ENCODE measurements at places on chromosomes 5 and 9. TPM values are rescaled to one million over a fixed set of nuclear protein-coding genes. Genes with fewer than 3 reads are reported as not detected.

DNA sequence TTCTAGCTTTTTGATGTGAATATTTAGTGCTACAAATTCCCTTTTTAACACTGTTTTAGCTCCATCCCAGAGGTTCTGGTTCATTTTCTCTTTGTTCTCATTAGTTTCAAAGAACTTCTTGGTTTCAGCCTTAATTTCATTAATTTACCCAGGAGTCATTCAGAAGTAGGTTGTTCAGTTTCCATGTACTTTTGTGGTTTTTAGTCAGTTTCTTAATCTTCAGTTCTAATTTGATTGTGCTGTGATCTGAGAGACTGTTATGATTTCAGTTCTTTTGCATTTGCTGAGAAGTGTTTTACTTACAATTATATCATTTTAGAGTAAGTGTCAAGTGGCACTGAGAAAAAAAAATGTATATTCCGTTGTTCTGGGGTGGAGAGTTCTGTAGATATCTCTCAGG is 240.1 kb upstream of the RASA1 start:
- DNase-seq: no peak

- DNase-seq: no peak
Observed at GRCh38 chr9:4805191-4805918, 12.6 kb downstream of the RCL1 start.

The DMRTA1 gene
- 6.9 TPM for total RNA-seq

DNA sequence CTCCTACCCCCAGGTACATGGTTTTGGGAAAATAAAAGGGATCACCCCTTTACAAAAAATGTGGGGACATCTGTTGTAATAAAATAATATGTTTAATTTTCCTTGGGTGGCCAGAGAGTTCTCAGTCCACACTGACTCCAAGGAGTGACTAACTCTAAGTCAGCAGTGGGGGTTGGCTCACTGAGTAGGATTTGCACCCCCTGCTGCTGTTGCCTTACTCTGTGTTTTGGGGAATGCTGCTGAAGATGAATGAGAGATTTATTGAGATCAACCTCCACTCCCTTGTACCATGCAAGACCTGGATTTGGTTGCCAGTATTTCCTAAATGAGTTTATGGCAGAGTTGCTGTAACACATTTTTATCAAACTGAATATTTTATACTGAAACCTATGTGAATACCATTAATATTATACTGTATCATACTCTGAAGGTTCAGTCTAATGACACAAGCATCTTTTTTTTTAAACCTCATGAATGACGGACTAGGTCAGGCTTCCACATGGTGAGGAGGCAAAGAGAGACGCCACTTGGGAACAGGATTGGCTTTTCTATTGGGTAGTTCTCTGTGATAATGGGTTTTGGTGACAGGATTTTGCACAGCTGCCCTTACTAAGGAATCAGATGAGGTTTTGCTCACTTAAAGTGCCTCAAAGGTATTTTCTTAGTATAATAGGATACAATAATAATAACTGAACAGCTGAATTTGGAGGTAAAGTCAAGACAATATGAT is 121.3 kb upstream of the OSMR start:
- DNase-seq: no peak

- DNase-seq: no peak
Observed at GRCh38 chr5:103487218-103487617, 75.4 kb downstream of the NUDT12 start.

DNA sequence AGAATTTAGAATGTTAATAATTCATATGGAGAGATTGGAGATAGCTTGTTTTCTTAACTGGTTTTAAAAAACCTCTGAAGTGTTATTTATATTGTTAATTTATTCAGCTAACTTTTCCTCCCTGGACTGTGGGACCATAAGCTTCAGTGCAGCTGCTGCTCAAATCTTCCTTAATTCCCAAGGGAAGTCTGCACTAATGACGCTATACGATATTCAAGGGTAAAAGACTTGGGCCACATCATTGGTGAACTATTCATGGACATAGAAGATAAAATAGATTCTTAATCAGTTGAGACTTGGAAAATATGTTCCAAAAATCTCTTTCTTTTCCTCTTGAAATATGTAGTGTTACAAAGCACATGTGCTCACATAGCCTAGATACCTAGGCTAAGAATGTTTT is 31.1 kb upstream of the GAS1 start:
- no peak for DNase-seq

DNA sequence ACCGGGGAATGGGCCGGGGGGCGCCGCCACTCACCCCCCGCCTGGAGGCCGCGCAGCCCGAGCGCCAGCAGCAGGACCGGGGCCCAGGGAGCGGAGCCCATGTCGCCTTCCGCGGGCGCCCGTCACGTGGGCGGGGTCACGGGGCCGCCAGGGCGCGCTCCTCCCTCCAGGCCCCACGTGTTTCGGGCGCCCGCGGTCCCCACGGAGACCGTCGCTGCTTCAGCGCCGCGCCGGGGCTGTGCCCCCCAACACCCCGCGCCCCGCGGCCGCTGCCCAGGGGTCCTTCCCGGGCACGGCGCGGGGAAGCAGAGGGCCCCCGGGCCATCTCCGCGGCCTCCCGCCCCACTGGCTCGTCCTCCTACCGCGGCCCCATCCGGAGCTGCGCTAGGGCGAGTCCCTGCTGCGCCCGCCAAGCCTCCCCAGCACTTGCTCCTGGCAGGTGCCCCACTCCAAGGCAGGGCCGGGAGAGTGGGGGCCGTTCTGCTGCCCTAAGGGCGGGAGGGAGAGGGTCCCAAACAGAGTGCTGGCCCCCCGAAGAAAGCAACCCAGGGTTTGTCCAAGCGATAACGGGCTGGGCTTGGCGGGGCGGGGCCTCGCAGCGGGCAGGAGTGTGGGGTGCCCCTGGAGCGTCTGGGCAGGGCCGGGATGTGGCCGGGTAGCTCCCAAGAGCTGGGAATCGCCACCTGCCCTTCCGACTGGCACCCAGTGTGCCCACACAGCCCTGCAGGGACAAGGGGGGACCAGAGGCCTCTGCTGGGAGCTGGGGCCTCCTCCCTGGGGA is at the start of gene DPP7:
DPP7 (minus strand) TSS at position 121 of the 781 bp plus-strand sequence; CDS start at position 101, 20 bp downstream.
- DNase-seq: peak; percentile 81

The TAF11L12 gene
- total RNA-seq: not detected

- DNase-seq: peak; percentile 87
Observed at GRCh38 chr9:96008502-96009222, 133.2 kb downstream of the ERCC6L2 start.

DNA sequence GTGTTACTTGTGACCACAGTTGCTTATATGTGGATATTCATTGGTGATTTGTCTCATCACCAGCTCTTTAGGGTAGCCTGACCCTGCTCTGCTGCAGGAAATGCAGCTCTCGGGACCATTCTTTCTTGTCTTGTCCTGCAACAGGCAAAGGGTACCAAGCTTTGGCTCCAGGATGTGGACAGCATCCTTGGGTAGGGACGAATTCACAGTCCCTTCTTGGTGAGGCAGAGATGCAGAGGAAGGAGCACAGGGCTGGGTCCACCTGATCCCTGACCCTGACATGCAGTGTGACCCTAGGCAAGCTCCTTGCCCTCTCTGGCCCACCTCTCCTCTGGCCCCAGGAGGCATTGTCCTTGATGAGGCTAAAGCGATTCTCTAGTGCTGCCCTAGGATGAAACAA is 37.0 kb upstream of the SYNPO start:
- DNase-seq: no peak

The PCDHAC1 gene
- total RNA-seq: 0.28 TPM

GRCh38 chr9:2023532-2023931 is 8.4 kb downstream of the SMARCA2 start:
- DNase-seq: no peak

The PCDHGA6 gene
- 0.68 TPM for total RNA-seq

DNA sequence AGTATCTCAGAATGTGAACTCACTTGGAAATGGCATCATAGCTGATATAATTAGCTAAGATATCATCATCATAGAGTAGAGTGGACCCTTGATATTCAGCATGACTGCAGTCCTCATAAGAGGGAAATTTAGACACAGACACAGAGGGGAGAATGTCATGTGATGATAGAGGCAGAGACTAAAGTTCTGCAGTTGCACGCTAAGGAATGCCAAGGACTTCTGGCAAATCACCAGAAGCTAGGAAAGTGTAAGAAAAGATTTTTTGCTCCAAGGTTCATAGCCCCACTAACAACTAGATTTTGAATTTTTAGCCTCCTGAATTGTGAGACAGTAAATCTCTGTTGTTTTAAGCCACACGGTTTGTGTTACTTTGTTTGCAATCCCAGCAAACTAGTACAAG is 612.6 kb upstream of the ST8SIA4 start:
- DNase-seq: no peak

GRCh38 chr9:70398145-70398556 is 16.3 kb downstream of the KLF9 start:
- no peak for DNase-seq

- DNase-seq: no peak
Observed at GRCh38 chr9:28841775-28842174, 1268.5 kb upstream of the C9orf72 start.

GRCh38 chr5:53416144-53416738 is 64.2 kb upstream of the FST start:
- no peak for DNase-seq

DNA sequence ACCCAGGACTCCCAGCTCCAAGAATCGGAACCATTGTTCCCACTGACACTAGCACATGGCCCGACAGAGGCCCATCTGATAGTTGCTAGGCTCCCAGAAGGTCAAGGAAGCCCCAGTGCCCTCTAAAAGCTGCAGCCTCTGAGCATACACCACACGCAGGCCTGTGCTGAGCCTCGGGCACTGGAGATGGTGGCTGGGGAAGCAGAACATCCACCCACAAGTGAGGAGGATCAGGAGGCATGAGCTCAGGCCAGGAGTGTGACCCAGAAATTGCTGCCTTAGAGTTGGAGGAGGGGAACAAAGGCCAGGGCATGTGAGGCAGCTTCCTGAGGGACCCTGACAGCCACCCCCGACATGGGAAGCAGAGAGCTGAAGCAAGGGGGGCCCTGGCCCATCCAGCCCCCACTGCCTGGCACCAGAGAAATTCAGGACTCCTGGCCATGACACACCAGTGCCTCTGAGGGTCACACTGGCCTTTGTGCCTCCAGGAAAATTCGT is 21.4 kb downstream of the IPPK start:
- no peak for DNase-seq

The GZMA gene
- not detected for total RNA-seq

DNA sequence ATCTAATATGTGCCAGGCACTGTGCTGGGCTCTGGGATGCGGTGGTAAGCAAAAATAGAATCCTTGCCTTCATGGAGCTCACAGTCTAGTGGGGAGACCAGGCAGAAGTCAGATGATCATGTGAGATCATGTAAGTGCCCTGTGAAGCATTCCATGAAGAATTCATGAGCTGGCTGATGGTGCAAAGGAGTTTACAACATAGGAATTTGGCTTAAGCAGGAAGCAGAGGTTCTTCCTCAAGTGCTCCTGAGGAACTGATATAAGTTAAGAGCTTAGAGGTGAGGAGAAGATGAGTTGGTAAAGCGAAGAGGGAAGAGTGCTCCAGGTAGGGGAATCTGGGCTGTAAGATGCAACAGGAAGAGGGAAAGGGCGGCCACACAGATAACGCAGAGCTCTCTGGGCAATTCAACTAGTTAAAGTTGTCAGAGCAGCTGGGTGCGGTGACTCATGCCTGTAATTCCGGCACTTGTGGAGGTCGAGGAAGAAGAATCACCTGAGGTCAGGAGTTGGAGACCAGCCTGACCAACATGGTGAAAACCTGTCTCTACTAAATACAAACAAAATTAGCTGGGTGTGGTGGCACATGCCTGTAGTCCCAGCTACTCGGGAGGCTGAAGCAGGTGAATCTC is 78.5 kb upstream of the SPATA31D4 start:
- DNase-seq: no peak

The DDX4 gene
- total RNA-seq: not detected

DNA sequence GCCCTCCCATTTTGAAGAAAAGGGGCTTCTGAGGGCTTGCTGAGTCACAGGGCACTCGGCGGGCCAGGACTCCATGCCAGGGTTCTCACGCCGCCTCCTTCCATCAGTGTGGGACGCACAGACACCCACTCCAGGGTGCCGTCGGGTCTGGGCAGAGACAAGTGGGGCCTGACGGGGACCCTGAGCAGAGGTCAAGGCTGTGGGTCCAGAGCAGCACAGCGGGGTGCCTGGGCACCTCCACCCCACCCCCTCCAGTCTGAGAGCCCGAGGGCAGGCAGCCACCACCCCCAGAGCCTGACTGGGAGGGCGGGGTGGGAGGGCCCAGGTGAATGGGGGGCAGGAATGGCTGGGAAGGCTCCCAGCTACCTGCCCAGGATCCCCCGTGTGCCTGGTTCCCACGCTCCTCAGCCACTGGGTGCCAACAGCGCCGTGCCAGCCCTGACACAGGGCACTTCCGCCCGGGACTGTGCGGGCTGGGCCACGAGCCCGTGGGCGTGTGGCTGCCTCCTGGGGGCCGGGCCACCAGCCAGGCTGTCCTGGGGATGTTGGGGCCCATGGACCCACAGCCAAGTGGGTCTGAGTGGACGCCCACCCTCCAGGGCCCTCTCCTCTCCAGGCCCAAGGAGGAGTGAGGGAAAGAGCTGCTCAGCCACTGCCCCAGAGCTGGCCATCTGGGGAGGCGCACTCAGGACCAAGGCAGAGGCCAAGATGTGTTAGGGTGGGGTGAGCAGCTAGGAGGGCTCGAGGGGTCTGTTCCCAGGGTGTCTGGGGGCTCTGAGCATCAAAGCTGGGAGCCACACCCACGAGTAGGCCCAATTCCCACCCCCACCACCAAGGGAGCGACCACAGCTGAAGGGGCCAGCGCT is 10.1 kb upstream of the NRARP start:
- DNase-seq: no peak

GRCh38 chr5:38775218-38775840 is 70.5 kb upstream of the OSMR start:
- DNase-seq: no peak

All from left lobe of liver (tissue), 2 donors.